ENCODE measurements at places on chromosomes 4 and X.

DNA sequence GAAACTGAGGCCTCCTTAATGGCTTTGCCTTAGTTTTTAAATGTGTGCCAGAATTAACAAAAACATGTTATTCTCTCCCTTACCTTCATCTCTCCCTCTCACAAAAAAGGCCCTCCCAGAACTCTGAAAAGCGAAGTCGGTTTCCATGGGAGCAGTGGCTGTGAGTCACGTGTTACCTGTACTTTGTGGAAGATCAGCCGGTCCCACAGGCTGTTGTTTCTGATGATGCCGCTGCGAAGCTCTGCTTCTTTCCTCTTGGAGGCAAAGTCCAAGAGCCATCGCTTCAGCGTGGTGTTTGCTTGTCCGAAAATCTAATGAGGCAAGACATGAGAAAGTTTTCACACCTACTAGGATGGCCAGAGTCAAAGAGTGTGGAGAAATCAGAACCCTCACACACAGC is 32.5 kb upstream of the CENPU start:
- DNase-seq, result no peak

GRCh38 chr4:30802622-30803323 is 82.6 kb downstream of the PCDH7 start:
- DNase-seq, result no peak

DNA sequence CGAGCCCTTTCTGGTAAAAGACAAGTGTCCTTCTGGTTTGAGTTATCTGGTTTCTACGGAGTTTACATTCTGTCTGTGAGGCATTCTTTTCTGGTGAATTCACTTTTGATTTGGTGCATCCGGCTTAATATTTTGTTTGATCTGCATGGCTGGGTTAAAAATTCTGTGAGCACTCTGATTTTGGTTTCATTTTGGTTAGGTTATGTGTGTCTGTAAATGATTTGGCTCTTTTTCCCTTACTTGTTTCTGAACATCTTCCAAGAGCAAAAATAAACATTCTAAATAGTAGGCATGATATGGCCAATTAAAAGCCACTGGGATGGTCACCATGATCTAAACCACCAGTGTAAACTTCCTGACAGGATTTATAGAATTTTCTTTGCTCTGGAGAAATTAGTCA is 85.7 kb upstream of the PTPN13 start:
- DNase-seq, result no peak

DNA sequence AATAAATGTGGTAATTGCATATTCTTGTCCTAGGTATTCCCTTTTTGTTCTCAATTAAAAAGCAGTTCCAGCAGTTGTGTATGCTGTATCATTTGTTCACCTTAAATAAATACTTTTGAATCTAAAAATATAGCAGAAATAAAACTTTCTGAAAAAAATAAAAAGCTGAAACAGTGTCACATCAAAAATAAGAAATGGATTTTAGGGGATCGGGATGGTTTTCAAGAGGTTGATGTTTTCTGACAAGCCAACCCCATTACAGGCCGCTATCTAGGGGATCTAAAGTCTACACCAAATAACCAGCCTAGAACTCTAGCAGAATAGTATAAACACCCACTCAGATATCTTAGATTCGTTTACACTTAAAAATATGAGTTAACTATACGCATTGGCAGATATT is 95.4 kb upstream of the MAML3 start:
- no peak for DNase-seq

DNA sequence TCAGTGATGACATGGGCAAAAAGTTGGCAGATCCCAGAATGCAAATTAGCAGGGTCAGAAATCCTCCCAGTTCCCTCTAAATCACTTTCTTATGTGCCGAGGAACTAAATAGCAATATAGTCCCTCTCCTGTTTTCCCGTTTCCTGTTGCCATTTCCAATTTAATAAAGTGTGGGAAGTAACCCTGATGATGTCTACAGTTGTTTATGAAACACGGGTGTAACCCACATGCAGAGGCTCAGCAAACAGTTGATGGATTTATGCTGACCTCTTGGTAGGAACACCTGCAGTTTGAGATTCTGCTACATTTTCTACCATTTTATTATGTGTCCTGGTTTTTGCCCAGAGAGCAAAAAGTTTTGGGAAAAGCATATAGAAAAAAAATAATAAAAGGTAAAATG is 56.7 kb downstream of the FGFBP1 start:
- no peak for DNase-seq

DNA sequence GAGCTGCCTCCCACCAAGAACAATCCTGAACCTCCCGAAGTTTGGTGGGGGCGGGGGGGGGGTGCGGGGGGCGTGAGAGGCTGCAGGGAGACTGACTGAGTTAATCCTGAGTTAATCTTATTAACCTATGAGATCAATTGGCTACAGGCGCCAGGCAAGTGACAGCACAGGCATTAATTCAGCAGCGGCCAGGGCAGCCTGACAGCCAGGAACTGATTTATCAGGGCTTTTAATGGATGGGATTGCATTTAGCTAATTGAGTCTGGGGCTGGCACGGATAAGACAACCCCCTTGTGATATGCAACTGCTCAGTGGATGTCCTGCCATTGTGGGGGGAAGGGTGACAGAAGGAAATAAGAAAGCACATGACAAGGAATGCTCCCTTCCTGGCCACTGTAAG is 16.3 kb downstream of the RTL5 start:
- DNase-seq, result no peak

GRCh38 chr4:118981171-118981838 is 92.7 kb downstream of the SYNPO2 start:
- peak; percentile 23 for DNase-seq

- peak; percentile 9 for DNase-seq
Observed at GRCh38 chr4:22129454-22130029, 181.0 kb upstream of the KCNIP4 start.

GRCh38 chr4:51830156-51830720 is 12.7 kb upstream of the DCUN1D4 start:
- no peak for DNase-seq

DNA sequence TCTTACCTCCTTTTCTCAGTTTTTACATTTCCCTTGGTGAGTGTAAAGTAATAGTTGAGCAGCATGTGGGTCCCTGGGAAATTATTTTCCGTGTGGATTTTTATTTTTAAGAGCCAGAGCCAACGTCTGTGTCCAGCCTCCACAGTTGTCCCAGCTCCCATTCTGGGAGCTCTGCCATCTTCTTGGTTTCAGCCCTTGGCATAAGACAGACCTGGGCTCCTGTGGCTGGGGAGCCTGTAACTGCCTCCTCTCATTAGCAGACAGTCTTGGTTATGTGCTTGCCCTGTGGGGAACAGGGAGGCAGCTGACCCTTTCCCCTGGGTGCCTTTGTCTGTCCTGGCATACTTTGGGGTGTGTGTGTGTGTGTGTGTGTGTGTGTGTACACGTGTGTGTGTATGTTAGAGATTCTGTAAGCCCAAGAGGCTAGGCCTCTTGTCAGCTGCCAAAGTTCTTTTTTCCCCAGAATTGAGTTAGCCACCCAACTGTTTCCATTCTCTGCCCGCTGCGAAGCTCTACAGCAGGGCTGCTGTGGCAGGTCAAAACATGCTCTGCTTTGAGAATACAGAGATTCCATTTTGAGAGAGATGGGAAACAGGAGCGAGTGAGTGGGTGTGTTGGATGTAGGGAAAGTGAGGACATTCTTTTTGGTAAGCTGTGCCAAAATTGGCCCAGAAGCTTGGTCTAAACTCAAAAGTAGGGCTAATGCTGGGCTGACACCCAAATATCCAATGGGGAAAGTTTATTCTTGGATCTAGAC is 140.7 kb downstream of the TMEM164 start:
- no peak for DNase-seq

DNA sequence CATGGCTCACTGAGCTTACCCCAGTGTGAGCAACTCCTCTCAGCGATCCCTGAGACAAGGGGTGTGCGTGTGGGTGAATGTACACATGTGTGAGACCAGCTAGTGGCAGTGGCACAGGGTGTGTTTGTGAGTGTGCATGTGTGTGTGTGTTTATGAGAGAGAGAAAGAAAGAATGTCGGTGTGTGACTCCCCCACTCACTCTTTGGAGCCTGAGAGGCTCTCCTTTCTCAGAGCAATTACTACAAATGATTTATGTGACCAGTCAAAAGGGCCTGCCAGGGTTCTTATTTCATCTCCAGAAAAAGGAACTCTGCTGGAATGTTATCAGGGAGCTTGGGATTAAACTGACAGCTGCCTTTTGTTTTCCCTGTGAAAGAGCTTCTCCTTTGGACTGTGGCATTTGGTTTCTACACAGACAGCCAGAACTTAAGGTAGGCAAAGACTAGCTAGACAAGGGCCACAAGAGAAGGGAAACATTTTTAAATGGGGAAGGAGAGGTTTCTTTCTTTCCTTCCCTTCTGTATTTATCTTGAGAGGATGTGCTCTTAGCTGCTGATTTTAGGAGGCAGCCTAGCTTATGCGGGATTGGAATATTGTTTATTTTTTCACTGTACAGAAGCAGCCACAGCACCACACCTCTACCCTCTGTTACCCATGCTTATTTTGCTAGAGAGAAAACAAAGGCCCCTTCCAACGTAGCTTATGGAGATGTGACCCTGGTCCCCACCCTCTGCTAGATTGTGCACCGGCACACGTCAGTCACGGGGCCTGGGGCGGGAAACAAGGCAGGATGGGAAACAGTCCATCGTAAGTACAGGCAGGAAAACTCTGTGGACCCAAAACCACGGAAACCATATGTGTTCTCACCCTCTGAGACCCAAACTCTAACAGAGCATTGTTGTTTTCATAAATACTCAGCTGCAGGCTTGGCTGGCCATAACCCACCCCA is 143.5 kb downstream of the MGST2 start:
- peak; percentile 61 for DNase-seq

- no peak for DNase-seq
Observed at GRCh38 chr4:121209171-121209570, 45.0 kb upstream of the TNIP3 start.

- DNase-seq, result no peak
Observed at GRCh38 chr4:17544831-17545234, 29.9 kb downstream of the CLRN2 start.

DNA sequence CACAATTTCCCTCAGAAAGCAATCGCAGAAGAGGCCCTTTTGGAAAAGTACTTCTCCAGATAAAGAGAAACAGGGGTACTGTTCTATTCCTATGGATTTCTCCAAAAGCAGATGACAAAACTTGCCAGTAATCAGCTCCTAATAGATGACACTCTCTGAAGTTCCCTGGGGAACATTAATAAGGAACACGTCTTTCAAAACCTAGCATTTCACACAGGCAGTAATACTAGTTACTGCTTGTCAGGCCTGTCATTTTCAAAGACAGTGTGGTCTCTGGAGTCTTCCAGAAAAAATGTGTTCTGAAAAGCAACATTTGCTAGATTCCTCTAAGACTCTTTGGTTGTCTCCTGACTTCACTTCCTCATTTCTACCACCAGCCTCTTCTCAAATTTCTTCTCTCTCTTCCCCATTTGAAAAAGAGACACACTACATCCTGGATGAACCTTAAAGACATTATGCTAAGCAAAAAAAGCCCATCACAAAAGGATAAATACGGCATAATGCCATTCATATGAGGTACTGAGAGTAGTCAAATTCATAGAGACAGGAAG is 47.3 kb downstream of the CHRDL1 start:
- DNase-seq, result no peak

DNA sequence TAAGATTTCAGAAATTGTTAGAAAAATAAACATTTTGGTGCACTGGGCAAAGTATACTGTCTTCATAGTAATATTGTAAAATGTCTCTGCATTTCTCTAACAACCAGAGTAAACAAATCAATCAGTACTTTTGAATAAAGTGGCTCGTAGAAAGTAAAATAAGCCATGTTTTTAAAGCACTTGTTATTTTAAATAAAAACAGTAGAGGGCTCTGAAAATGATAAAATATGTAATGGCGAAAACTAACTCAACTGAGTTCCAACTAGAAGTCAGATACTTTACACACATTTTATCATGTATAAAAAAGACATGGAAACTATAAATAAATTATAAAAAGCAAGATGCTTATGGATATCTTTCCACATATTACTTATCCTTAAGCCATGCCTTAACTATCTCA is 1134.4 kb downstream of the PDHA2 start:
- DNase-seq, result no peak

DNA sequence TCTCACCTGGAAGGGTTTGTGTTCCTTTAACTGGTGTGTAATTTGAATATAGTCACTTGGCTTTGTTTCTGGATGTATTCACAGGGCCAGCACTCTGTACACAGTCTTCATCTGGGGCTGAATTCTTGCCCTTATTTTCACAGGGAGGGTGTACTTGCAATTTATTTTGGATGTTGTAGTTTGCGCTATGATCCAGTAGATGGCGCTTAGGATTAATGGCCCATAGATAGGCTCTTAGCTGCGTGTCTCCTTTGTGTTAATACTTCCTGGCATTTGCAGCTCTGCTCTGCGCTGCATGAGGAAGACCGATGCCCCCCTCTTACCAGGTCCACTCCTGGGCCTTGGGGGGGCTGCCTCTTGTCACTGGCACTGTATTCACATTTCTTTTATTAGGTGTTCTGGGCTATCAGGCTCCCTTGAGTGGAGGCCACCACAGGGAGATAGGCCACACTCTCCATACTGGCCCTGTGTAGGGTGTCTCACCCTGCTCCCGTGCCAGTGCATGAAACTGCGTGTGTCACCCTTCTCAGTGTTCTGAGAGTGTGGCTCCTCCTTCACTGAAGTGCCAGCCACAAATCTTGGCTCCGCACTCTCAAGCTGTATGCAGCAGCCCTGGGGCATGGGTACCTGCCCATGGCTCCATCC is 562.2 kb downstream of the ZIC3 start:
- DNase-seq, result peak; percentile 38

DNA sequence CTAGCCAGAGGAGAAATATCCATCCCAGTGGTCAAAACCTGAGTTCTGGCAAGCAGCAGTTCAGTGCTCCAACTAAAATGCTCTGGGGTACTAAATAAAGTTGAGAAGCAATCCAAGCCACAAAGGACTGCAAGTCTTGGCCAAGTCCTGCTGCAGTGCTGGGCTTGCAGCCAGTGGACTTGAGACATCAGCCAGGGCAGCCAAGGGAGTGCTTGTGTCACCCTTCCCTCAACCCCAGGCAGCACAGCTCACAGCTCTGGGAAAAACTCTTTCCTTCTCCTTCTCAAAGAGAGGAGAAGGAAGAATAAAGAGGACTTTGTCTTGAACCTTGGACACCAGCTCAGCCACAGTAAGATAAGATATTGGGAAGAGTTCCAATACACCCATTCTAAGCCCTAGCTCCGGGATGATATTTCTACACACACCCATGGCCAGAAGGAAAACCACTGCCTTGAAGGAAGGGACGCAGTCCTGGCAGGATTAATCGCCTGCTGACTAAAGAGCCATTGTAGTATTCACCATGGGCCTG is 99.8 kb downstream of the PTCHD1 start:
- DNase-seq, result no peak

DNA sequence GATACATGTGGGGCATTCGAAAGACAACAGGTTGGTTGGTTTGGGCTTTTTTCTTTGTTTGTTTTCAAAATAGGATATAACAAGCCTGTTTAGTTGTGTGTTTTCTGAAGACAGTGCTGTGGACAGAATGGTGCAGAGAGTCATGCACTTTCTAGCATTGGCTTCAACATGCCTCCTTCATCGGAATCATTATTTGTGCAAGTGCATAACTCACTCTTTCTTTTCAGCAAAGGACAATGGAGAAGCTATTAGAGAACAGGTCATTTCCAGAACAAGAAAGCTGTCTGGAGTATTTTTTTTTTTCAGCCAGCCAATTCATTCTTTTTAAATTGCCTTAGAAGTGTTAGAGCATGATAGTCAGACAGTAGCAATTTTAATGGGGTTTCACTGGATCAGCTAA is 225.8 kb downstream of the STK32B start:
- DNase-seq, result no peak

Measured in neuronal stem cell (in vitro differentiated cells).